ENCODE measurements at places on chromosomes 5 and 9.

- no peak for DNase-seq
Observed at GRCh38 chr5:121748686-121749085, 103.0 kb upstream of the FTMT start.

DNA sequence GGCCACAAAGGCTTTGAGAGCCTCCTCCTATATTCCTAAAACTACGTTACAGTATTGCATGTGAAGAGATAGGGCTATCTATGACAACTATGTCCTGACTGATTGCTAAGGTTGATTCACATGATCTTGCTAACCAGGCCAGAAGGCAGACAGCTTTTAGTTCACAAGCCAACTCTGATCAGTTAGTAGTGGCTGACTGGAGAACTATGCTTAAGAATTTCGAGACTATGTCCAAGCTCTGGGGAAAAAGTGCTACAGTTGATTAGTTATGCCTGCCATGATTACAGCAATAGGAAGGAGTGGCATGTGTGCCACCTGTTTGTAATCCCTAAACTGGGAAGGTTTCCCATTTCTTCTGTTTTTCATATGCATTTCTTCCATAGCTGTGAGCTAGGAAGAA is 223.4 kb downstream of the DOCK8 start:
- DNase-seq, result no peak

- DNase-seq, result no peak
Observed at GRCh38 chr9:38178237-38178636, 109.2 kb upstream of the SHB start.

- DNase-seq, result no peak
Observed at GRCh38 chr9:108033976-108034964, 544.7 kb upstream of the KLF4 start.

DNA sequence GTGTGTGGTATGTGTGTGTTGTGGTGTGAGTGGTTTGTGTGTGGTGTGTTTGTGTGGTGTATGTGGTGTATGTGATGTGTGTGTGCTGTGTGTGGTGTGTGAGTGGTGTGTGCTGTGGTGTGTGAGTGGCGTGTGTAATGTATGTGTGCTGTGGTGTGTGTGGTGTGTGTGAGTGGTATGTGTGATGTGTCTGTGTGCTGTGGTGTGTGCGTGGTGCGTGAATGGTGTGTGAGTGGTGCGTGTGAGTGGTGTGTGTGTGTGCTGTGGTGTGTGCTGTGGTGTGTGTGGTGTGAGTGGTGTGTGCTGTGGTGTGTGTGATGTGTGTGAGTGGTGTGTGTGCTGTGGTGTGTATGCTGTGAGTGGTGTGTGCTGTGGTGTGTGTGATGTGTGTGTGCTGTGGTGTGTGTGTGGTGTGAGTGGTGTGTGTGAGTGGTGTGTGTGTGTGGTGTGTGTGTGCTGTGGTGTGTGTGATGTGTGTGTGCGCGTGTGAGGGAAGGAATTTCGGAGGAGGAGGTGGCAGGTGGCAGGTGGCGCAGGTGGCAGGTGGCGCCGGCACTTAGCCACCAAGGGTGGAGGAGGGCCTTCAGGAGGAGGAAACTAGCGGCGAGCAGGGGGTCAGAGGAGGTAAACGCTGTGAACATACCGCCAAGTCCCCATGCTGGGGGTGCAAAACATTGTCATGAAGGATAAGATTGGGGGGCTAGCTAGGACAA is 191.8 kb downstream of the MELK start:
- no peak for DNase-seq

GRCh38 chr9:5513966-5514616 is 3.8 kb downstream of the PDCD1LG2 start:
- DNase-seq, result no peak

Data from activated T-cell treated with anti-CD3 and anti-CD28 coated beads for 1 hour (primary cell).